ENCODE measurements at places on chromosomes 2 and 18.
A peak's percentile ranks its signal among the peaks of the same experiment; 100 is the strongest.

DNA sequence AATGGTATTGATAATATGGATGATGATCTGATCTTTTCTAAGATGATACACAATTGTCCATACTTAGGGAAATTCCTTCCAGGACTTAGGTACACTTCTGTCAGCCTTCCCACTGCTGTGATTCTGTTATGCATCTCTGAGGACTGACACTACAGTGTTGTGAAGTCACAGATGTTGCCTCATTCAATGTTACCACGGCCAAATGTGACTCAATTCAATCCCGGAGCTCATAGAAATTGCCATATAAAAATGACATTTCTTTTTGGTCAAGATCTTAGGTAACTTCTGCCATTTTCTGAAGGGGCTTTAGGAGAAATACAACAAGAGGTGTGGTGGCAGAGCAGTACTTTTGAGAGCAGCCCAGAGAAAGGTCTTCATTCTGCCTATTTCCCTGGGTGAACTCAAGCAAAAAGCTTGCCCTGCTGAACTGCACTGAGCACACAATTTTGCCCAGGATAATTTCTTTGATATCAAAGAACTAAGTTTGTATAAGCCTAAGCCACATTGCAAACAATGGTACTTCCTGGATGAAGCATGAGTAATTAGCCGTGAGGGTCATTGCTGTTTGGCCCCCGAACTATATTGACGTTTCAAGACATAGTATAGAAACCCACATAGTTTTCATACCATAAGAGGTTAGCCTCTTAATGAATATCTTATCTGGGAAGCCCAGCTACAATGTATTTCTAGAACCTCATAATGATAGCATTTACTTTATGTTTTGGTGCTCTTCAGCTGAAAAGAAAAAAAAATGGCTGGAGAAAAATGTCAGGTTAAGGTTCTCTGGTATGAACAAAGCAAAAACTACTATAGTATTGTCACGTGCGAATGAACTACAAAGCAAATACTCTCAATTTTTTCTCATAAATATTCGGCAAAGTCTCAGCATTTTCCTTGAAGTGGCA lies 437.4 kb downstream of the MEIS1 start:
- DNase-seq: no peak

- no peak for DNase-seq
Measured at GRCh38 chr2:196337208-196337953, 166.0 kb upstream of the STK17B start.

- no peak for DNase-seq
Measured at GRCh38 chr18:37249895-37250618, 315.5 kb downstream of the CELF4 start.

DNA sequence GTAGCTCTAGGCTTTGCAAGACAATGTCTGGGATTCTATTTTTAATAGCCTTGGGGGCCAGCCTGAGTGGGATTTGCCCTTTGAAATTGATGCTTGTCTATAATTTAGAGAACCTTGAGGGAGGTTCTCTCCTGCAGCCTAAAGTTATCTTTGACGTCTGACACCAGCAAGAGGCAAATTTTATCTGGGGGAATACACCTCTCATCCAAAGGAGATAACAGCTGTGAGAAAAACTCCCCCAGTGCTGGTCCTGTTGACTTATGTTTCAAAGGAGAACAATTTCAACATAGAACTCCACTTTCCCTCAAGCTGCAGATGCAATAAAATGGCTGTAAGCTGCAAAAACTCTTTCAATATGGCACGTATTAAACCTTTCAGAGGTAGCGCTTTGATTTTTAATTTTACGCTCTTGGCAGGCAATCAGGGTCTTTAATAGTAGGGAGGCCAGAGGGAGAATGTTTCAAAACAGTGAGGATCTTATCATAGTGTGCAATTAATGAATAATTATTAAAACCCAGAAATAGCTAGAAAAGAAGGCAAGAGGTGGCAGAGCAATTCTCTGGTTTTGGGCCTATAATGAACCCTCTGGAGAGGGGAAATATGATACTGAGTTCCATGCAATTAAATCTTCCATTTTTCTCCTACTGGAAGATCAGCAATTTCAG lies 62.4 kb downstream of the LYPD1 start:
- no peak for DNase-seq

GRCh38 chr2:53242090-53242489 lies 525.5 kb upstream of the CHAC2 start:
- DNase-seq: no peak

GRCh38 chr2:150339282-150339681 lies 148.2 kb downstream of the RND3 start:
- DNase-seq: no peak

DNA sequence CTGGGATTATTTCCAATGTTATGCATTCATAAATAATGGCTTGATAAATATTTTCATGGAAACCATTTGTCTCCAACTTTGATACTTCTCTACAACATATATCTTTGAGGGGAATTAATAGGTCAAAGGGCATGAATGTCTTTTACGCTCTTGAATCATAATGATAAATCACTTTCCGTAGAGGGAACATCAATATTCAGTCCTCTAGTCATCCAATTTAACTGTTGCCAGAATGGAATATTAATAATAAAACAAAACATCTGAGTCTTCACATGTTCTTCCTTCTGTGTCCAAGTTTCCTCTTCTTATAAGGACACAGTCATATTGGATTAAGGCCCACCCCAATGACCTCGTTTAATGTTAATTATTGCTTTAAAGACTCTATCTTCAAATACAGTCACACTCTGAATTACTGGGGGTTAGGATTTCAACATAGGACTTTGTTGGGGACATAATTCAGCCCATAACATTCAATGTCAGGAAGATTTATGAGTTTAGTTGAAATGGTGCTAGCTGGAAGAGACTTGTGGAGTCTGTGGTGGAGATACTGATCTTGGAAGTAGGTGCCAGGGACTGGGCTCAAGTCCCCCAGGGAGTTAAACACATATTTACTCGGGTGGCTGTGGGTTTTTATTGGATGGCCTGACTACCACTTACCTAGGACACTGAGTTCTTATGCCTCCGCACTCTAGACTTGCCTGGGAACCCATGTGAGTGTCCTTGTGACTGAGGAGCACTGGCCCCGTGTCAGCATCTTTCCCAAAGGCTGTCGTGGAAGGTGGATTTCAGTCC lies 85.0 kb upstream of the SEC11C start:
- no peak for DNase-seq

- no peak for DNase-seq
Measured at GRCh38 chr18:9106800-9107584, 4.5 kb downstream of the NDUFV2 start.

- no peak for DNase-seq
Measured at GRCh38 chr2:28155627-28156026, 237.0 kb upstream of the FOSL2 start.

DNA sequence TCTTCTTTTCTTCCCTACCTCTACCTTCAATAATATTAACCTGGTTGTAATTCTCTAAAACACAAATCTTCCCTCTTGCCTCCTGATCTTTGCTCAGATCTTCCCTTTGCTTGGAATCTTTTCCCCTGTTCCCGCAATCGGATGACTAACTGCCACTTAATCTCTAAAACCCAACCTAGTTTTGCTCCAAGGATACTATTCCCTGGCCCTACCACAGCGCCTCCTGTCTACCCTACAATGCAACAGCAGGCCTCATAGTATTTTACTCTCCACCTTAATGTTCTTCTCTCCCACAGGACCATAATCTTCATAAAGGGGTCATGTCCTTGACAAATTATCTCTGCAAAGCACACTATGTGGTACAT lies 246.8 kb upstream of the TNP1 start:
- no peak for DNase-seq

DNA sequence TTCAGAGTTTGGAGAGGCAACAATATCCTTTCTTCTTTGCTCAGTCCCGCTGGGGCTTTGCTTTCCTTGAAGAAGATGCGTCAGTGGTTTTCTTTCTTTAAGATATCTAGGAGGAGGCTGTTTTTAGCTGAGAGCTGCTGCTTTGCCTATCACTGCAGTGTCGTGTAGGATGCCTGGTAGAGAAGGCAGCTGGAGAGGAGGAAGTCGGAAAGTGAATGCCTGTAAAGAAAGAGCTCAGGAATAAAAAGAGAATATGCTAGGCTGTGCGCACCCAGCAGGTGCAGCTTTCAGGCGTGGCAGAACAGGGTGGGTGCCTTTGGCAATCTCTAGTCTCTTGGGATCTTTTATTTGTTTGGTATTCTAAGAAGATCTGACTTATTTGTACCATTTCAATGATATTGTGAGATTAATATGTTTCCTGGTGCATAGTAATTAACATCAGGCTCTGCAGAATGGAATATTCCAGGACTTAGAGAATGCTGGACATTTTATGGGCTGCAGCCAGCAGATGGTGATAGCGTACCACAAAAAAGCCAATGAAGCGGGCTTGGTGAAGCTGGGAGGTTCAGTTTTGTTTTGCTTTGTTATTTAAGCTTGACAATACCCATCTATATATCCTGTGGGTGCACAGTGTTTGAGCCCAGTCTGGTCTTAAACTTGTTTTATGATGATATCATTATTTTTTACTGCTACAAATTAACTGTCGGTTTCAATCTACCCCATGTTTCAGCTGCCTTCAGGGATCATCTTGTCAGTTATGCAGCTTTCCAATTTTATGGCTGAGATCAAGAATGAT lies 34.9 kb downstream of the CAVIN2 start:
- peak; percentile 69 for DNase-seq

- DNase-seq: no peak
Measured at GRCh38 chr2:46229134-46230063, 67.8 kb upstream of the EPAS1 start.

- no peak for DNase-seq
Measured at GRCh38 chr2:43251171-43251731, 24.8 kb upstream of the ZFP36L2 start.

DNA sequence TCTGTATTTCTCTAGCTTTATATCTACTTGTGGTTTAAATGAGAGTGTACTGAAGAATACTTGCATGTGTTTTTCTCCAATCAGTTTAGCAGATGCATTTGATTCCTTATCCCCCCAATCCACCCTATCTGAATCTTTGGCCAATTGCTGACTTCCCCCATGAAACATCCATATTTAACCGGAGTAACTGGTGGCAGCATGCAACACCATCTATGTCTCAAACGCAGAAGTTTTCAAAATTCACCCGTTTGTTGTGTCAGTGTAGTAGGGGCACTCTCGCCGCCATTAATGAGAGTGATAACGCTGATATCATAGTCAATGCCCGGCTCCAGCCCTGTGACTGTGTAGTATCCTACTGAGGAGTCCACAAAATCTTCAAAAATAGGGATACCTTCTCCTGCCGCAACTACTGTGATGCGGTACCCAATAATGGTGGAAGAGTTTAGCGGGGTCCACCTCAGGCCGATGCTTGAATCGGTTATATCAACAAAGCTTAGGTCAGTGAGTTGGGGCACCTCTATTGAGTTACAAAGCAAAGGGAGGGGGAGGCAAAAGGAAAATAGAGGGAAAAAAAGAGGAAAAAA lies 43.1 kb downstream of the FN1 start:
- no peak for DNase-seq

GRCh38 chr18:44900627-44901026 lies 219.9 kb downstream of the SETBP1 start:
- DNase-seq: no peak

DNA sequence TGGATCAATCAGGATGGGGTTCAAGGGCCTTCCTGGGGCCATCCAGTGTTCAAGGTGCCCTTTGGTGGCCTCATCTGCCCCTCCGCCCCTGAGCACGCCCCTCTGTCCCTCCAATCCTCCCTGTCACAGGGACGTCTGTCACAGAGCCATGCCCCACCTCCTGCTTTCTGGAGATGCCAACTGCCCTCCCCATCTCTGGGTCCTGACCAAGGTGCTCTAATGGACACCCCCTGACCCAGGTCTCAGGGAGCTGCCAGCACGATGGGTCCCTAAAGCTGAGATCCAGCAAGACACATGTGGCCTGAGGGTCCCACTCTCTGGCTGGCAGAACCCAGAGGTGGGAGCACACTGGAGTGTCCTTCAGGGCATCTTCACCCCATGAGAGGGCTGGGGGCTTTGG lies 2.1 kb upstream of the TEKT4 start:
- no peak for DNase-seq

DNA sequence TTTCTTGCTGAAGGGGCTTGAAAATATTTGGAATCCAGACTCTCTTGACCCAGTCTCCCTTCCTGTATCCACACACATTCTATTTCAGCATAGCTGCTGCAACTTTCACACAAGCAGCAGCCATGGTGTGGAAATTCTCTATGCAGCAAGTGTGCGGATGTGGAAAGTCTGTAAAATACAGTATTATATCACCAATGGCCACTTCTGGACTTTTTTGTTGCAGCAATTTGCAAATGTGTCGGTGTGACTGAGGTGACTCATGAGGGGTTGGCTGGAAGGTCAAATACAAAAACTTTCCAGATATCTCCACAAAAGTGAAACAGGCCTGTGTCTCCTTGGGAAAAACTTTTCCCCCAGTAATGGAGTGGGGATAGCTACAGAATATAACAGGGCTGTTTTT lies 299.3 kb upstream of the GYPC start:
- DNase-seq: no peak

DNA sequence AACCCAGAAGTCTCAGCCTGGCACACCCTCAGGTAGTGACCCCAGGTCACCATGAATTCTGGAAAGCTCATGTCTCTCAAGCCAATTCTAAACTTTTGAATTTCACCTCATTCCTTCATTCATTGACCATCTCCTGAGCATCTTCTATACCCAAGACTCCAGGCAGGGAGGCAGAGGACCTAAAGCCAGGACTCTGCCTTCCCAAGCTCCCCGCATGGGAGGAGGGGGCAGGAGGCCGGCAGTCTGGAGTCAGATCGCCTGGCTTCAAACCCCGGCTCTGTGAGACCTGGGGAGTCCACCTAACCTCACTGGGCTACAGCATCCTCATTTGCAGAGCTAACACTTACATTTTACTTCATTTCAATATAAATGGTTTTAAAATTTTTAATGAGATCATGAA lies 59.0 kb downstream of the SMAD7 start:
- DNase-seq: no peak

DNA sequence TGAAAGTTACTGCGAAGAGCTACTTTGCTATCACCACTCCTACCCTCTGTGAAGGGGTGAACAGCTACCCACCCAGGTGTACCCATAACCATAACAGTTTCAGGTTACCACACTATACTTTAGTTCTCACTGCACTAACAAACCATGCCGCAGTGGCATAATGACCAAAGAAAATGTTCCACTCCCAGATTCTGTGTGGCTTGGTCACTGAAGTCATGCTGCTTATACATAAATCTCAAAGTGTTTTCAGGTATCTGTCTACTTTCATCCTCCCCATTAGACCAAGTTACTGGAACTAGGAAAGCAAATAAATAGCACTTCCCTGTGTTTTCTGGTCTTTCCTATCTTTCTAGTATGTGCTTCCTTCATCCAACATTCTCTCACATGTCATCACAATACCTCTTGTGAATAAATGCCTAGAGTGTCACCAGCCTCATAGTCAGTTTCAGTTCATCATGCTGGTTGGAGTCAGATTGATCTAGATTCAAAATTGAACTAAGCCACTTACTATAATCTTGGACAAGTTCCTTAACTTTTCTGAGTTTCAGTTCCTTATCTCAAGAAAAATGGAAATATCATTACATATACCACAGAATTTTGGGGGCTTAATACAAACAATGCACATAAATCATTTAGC lies 293.6 kb downstream of the FSIP2 start:
- DNase-seq: no peak

GRCh38 chr2:151357359-151357758 lies at the start of gene TNFAIP6:
Gene TNFAIP6 (plus strand): TSS chr2:151357592. CDS start chr2:151357667, 75 bp downstream.
- no peak for DNase-seq

All from neural crest cell (in vitro differentiated cells).